CD8-positive, alpha-beta T cell (primary cell): ENCODE measurements at places on chromosomes 13 and 19.
A peak's percentile ranks its signal among the peaks of the same experiment; 100 is the strongest.

- DNase-seq, result no peak
Observed at GRCh38 chr19:21109116-21109515, 27.1 kb downstream of the ZNF714 start.

GRCh38 chr13:44040818-44041100 lies 161.1 kb downstream of the LACC1 start:
- no peak for DNase-seq

GRCh38 chr13:113855012-113855921 lies 8.6 kb downstream of the GAS6 start:
- no peak for DNase-seq

DNA sequence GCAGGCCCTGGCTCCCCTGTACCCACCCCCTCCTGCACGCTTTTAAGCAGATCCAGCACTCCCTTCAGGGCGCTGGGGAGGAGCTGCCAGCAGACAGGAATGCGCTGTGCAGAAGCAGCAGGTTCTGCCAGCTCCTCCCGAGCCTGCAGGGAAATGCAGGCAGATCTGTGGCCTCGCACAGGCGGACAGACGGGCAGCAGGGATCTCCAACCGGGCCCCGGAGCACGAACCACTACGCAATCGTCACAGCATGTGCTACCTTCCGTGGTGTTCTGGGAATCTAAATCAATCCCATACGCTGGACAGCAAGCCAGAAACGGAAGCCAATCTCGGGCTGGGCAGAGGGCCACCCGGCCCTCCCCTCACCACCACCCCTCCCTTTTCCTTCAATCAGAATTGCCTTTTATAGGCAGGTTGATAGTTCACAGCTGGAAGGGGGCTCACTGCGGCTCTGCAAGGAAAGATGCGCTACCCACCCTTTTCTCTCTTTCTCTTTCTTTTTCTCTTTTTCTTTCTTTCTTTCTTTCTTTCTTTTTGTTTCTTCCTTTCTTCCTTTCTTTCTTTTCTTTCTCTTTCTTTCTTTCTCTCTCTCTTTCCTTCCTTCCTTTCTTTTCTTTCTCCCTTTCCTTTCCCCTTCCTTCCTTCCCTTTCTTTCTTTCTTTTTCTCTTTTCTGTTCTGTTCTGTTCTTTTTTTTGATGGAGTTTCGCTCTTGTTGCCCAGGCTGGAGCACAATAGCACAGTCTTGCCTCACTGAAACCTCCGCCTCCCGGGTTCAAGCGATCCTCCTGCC lies 99.9 kb downstream of the GNG7 start:
- no peak for DNase-seq

GRCh38 chr13:95954266-95954665 lies 98.9 kb downstream of the UGGT2 start:
- no peak for DNase-seq

DNA sequence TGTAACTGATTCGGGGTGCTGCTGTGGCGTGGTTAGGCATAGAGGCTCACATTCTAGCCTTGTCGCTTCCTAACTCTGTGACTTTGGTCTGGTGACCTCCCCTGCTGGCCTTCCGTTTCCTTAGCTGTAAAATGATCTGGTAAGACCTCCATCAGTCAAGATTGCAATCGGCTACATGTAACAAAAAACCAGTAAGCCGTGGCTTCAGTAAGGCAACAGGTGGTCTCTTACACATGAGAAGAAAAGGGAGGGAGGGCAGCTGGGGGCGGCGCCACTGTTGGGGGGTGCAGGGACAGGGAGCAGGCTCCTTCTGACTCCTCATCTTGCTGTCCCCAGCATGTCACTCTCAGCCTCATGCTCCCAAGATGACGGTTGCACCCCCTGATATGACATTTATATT lies 148.0 kb downstream of the SIPA1L3 start:
- DNase-seq, result no peak

GRCh38 chr19:973726-974563 lies 10.2 kb upstream of the WDR18 start:
- no peak for DNase-seq

DNA sequence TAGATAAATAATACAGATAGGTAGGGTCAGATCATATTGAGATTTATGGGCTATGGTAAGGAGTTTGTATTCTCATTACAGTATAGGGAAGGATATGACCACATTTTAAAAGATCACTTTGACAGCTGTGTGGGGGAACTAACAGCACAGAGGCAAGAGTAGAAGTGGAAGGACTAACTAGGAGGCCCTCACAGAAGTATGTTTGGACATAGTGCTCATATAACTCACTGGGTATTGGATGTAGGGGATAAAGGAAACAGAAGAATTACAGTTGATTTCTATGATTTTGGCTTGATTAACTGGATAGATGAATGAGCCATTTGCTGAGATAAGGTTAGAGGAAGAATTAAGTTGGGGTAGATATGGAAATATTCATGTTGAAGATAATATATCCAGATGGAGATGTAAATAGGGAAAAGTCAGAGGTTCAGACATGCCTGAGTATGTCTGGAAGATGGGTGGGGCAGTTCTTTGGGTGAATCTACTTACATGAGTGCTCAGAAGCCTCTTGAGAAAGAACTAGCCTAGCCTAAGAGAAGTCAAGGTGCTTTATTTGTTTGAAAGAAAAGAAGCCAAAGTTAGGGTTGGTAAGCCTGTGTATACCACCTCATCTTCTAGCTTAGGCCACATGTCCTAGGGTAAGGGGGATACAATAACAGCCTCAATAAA lies 133.4 kb downstream of the NDFIP2 start:
- DNase-seq, result no peak

GRCh38 chr19:49497047-49497788 lies 984 bp downstream of the RPS11 start:
- DNase-seq, result peak; percentile 86
